ENCODE measurements at places on chromosomes 16 and 17.

DNA sequence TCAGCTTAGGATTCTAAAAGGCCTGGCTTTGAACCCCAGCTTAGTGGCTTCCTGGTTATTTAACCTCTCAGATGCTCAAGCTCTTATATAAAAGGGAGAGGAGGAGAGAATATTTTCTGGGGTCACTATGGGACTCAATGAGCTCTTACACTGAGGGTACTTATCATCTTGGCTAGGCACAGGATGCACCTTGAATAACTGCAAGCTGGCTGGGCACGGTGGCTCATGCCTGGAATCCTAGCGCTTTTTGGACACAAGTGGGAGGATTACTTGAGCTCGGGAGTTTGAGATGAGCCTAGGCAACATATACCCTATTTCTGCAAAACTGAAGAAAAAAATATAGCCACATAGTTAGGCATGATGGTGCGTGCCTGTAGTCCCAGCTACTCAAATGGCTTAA lies 665.3 kb upstream of the RBFOX1 start:
- DNase-seq: no peak
- no peak overlapping the region for H3K4me3 ChIP-seq
- no peak overlapping the region for H3K27ac ChIP-seq
- H3K36me3 ChIP-seq: peaks cover 6% of the 10 kb centered on the region
- no peaks in the 10 kb centered on the region for H3K27me3 ChIP-seq

DNA sequence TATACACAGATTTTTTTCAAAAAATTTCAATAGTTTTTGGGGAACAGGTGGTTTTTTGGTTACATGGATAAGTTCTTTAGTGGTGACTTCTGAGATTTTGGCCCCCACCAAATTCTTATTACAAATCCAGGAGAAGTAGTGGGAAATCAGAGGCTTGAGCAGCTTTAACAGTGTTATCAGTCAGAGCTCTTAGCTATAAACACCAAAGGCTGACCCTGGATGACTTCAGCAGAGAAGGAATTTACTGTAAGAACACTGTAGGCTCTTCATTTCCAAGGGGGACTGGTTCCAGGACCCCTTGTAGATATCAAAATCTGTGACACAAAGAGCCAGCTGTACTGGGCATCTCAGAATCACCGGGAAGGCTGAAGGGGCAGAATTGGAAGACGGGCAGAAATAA lies 17.8 kb downstream of the MPHOSPH6 start:
- H3K27me3 ChIP-seq: no peaks in the 10 kb centered on the region
- DNase-seq: no peak
- peaks cover 1% of the 10 kb centered on the region for H3K4me1 ChIP-seq

- H3K4me3 ChIP-seq: no peak overlapping the region
- peaks cover 3% of the 10 kb centered on the region for H3K27me3 ChIP-seq
- no peak overlapping the region for H3K27ac ChIP-seq
Measured at GRCh38 chr17:7745748-7746470, 28.4 kb downstream of the DNAH2 start.

GRCh38 chr16:3065069-3065741 lies at the start of gene IL32:
TSS of gene IL32 (plus strand) at chr16:3065640. CDS start at chr16:3065812, 172 bp downstream.
- H3K4me3 ChIP-seq: peak within 1 kb of the TSS; percentile 64
- peak; percentile 67 for DNase-seq
- H3K4me1 ChIP-seq: peaks cover 11% of the 10 kb centered on the region
- no peaks in the 10 kb centered on the region for H3K36me3 ChIP-seq
- H3K27me3 ChIP-seq: no peaks in the 10 kb centered on the region

DNA sequence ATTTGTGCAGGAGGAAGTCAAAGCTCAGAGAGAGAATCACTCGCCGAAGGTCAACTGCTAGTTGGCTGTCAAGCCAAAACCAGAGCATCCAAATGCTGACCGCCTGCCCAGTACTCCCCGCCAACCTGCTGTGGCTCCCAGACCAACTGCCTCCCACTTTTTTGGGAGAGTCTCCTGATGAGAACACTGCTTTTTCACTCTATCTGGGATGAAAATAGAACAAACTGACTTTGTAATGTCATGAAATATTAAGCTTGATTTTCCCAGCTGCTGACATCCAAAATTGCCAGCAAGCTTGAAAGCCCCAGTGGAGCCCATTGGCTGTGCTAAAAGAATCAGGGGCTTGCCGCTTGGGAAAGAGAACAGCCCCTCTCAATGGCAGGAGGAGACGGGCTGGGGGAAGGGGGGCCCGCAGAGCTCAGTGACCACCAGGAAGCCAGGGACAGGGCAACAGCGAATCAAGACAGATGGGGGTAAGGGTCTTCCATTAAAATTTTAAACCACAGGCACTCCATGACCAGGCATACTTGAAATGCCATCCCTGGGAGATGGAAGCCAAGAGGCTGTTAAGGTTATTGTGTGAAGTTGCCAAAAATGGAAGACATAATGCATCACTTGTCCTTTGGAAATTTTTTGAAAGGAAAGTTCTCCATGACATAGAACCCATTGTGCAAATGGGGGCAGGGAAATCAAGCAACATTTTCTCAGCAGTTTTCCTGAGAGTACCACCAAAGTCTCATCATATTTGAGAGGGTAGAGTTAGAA lies 125.7 kb upstream of the CDH5 start:
- no peaks in the 10 kb centered on the region for H3K27me3 ChIP-seq
- H3K36me3 ChIP-seq: no peaks in the 10 kb centered on the region
- H3K4me1 ChIP-seq: no peaks in the 10 kb centered on the region
- no peak overlapping the region for H3K4me3 ChIP-seq
- H3K27ac ChIP-seq: no peak overlapping the region

- DNase-seq: no peak
- H3K4me1 ChIP-seq: no peaks in the 10 kb centered on the region
- H3K4me3 ChIP-seq: no peak overlapping the region
- no peak overlapping the region for H3K27ac ChIP-seq
- H3K27me3 ChIP-seq: peaks cover 17% of the 10 kb centered on the region
- H3K36me3 ChIP-seq: no peaks in the 10 kb centered on the region
Measured at GRCh38 chr16:56302506-56302905, 111.2 kb downstream of the GNAO1 start.

DNA sequence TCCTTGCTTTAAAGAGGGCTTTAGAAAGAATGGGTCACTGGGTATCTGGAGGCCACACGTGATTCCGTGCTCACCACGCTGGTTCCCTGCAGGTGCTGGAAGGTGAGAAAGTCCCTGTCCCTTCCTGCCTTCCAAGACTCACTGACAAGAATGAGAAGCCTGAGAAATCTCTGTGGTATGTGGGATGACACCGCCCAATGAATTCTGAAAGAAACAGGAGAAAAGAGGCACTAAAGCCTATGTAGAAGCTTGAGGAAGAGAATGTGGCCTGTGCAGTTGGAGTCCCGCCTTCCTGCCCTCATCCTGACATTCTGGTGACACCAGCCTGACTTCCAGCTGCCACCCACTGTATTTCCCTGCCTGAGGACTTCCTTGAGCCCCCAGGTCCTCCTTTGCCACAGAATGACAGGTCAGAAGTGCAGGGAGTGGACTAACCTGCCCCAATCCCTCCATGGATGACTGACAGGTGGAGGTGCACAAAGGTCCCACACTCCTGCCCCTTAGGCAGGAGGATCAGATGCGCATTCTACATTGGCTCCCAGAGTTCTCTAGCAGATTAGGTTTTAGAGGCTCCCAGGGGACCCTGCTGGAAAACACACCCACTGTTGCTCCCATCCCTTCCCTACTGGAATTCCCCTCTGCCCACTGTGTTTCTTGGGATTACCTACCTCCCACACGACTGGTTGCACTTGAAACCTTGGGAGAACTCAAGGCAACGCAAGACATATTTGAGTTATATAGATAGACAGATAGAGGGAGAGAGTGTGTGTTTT lies 38.6 kb upstream of the TENT4B start:
- H3K4me3 ChIP-seq: no peak overlapping the region
- peaks cover 9% of the 10 kb centered on the region for H3K4me1 ChIP-seq
- DNase-seq: no peak
- H3K36me3 ChIP-seq: no peaks in the 10 kb centered on the region
- H3K27ac ChIP-seq: peak overlapping the region; percentile 51

GRCh38 chr17:82236142-82236971 lies 7.5 kb downstream of the SLC16A3 start:
- peaks cover 82% of the 10 kb centered on the region for H3K36me3 ChIP-seq
- peak; percentile 74 for DNase-seq
- H3K27me3 ChIP-seq: no peaks in the 10 kb centered on the region
- H3K4me3 ChIP-seq: peak overlapping the region; percentile 16
- H3K27ac ChIP-seq: peak overlapping the region; percentile 39

GRCh38 chr17:39573447-39574298 lies 34.0 kb downstream of the NEUROD2 start:
- peak overlapping the region; percentile 81 for H3K4me3 ChIP-seq
- peak; percentile 61 for DNase-seq
- H3K27me3 ChIP-seq: no peaks in the 10 kb centered on the region

DNA sequence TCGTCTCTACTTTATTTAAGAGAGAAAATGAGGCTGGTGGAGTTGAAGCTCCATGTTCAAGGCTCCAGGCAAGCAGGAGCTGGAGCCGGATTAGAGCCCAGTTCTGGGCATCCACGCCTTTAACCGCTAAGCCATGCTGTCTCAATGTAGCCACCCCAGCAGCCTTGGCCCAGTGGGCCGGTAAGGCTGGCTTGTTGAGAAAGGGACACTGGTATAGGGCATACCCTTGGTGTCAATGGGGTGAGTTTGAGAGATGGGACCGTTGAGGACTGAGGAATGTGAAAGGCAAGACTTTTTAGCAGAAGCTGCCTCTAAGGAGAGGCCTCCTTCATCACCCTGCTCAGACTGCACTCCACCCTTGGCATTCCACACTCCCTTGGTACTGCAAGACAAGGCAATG lies 147.4 kb downstream of the CYLD start:
- H3K36me3 ChIP-seq: no peaks in the 10 kb centered on the region
- no peak overlapping the region for H3K4me3 ChIP-seq
- no peak for DNase-seq
- peaks cover 34% of the 10 kb centered on the region for H3K27me3 ChIP-seq
- H3K27ac ChIP-seq: no peak overlapping the region
- no peaks in the 10 kb centered on the region for H3K4me1 ChIP-seq

- H3K27me3 ChIP-seq: peaks cover 3% of the 10 kb centered on the region
- no peaks in the 10 kb centered on the region for H3K4me1 ChIP-seq
- H3K36me3 ChIP-seq: no peaks in the 10 kb centered on the region
- no peak overlapping the region for H3K4me3 ChIP-seq
Measured at GRCh38 chr17:55883149-55883548, 132.3 kb downstream of the PCTP start.

DNA sequence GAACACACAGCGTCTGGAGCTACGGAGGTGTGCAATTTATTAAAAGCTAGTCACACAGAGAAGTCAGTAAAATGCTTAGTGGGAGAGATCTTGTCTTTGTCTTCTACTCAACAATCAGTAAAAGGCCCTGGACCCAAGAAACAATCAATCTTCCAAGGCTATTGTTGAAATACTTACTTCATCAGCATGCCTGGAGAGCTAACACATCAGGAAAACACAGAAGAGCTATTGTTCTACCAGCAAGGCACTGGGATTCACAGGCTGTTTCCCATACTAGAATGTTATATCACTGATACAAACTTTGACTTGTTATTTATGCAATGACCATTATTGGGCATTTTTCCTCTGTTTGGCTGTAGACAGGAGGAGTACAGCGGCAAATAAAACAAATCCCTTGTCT lies 247.8 kb upstream of the ERCC4 start:
- H3K4me3 ChIP-seq: no peak overlapping the region
- H3K27me3 ChIP-seq: no peaks in the 10 kb centered on the region
- H3K4me1 ChIP-seq: no peaks in the 10 kb centered on the region
- no peak overlapping the region for H3K27ac ChIP-seq
- DNase-seq: no peak

DNA sequence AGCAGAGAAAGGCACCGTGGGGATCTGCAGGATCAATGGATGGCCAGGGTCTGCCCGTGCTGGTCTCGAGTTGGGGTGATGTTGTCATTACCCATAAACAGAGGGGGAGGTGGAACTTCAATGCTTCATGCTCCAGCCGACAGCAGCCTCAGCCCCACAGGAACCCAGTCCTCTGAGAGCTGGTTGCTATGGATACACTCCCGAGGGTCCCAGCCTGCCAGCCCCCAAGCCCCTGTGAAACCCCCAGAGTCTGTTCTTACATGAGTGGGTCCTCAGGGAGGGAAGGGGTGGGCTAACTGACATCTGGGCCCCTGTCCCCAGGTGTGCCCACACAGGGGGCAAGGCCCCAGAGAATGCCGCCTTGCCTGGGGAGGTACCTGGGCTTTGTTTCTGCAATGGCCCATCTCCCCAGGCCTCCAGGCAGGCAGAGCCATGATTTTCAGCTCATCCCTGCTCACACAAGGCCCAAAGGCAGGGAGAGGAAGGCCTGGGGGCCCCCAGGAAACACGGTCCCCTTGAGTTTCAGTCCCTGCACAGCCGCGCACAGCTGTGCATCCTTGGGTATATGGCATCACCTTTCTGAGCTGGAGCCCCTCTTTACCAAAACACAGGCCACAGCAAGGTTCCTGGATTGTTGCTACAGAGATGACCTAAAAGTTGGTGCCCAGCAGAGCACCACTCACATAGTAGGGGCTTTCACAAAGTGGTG lies 223.7 kb downstream of the ZNF423 start:
- no peak for DNase-seq
- H3K36me3 ChIP-seq: no peaks in the 10 kb centered on the region
- no peak overlapping the region for H3K27ac ChIP-seq
- H3K27me3 ChIP-seq: no peaks in the 10 kb centered on the region

Data from MCF 10A (cell line).